ENCODE measurements at places on chromosomes 12 and 14.
A peak's percentile ranks its signal among the peaks of the same experiment; 100 is the strongest.

- DNase-seq, result no peak
These were observed 15.0 kb downstream of the KCTD10 start for GRCh38 chr12:109461846-109462756.

- no peak for DNase-seq
These were observed 9.1 kb downstream of the HEATR5A start for GRCh38 chr14:31411218-31411727.

GRCh38 chr14:103496776-103497175 lies 25.9 kb downstream of the CKB start:
- DNase-seq, result no peak

DNA sequence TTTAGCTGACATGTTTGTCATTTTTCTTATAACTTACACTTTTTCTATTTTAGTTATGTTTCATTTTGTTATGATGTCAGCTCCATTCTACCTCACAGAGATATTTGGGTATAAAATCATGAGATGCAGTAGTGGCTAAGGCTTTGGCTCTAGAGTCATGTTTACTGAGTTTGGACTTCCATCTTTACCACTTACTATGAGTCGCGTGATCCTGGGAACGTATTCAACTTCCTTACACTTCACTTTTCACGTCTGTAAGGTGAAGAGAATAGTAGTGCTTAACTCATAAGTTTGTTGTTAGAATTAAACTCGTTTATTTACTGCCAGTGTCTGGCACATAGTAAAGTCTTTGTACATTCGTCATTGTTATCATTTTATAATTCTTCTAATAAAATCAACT lies 126.3 kb downstream of the ERC1 start:
- DNase-seq, result no peak

GRCh38 chr12:13163868-13164635 lies 32.5 kb upstream of the EMP1 start:
- DNase-seq, result no peak

DNA sequence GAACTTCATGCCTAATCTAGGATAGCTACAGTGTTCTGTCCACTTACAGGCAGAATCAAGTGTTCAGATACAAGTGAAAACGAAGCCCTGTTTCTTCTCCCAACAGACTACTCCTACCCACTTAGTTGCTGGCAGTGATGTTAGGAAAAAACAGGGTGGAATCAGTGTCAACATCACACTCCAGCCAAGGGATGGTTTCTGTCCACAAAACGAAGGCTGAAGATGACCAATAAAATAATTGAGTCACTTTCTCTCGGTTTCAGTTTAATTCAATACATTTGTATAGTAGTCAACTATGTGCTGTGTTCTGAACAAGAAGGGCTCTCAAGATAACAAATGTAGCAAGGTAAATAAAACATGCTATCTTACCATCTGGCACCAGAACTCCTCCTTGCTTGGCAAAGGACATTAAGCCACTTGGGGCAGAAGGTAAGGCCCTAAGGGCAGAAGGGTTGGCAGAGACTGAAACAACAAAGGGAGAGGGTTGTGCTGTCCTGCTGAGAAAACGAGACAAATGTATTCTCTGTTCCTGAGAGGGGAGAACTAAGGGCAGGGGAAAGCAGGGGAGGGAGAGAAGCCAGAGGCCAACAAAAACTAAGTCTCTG lies 393.6 kb downstream of the DPF3 start:
- no peak for DNase-seq

- no peak for DNase-seq
These were observed 87.1 kb upstream of the ATF1 start for GRCh38 chr12:50676756-50677155.

GRCh38 chr12:84036912-84037311 lies 875.7 kb downstream of the SLC6A15 start:
- DNase-seq, result no peak

DNA sequence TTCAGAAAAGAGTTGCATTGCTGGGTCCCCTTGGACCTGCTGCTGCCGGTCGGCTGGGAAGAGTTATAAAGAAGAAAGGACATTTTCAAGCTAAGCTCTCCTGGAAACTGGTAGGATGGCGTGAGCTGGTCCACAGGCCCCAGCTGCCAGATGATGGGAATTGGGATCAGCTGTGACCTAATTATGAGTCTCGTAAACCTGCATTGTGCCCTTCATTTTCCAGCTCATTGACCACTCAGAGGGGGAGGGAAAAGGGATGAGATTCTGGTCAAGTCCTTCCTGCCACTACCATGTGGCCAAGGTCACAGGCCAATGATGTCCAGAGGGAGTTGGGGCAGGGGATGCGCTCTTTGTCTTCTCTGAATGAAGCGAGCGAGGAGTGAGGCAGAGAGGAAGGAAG lies 320.9 kb downstream of the NRXN3 start:
- no peak for DNase-seq

DNA sequence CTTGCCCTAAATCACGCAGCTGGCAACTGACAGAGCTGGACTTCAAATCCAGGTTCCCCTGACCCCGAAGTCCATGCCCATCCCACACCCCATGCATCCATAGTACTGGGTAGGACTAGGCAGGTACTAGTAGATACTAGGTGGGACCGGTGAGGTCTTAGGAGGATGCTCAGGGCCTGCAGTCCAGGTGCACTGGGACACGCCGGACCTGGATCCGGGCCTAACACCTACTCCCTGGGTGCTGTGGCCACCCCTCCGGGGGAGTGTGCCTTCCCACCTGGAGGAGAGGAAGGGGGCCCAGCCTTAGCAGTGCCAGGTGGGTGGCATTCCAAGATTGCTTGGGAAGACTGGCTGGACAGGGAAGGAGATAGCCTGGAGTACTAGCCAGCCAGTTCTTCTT lies 64.8 kb downstream of the CACNA1C start:
- no peak for DNase-seq

- no peak for DNase-seq
These were observed 2.9 kb downstream of the NEK9 start for GRCh38 chr14:75123991-75124390.

- no peak for DNase-seq
These were observed 44.5 kb upstream of the EEA1 start for GRCh38 chr12:92973614-92974013.

- no peak for DNase-seq
These were observed 46.6 kb upstream of the CDKN3 start for GRCh38 chr14:54350203-54350602.

- no peak for DNase-seq
These were observed 104.9 kb upstream of the NOVA1 start for GRCh38 chr14:26702721-26703230.

GRCh38 chr14:71388862-71389261 lies 481.6 kb downstream of the PCNX1 start:
- no peak for DNase-seq

GRCh38 chr14:30587141-30587540 lies 28.2 kb downstream of the G2E3 start:
- DNase-seq, result no peak

- DNase-seq, result no peak
These were observed 45.5 kb downstream of the CHGA start for GRCh38 chr14:92968291-92969020.

DNA sequence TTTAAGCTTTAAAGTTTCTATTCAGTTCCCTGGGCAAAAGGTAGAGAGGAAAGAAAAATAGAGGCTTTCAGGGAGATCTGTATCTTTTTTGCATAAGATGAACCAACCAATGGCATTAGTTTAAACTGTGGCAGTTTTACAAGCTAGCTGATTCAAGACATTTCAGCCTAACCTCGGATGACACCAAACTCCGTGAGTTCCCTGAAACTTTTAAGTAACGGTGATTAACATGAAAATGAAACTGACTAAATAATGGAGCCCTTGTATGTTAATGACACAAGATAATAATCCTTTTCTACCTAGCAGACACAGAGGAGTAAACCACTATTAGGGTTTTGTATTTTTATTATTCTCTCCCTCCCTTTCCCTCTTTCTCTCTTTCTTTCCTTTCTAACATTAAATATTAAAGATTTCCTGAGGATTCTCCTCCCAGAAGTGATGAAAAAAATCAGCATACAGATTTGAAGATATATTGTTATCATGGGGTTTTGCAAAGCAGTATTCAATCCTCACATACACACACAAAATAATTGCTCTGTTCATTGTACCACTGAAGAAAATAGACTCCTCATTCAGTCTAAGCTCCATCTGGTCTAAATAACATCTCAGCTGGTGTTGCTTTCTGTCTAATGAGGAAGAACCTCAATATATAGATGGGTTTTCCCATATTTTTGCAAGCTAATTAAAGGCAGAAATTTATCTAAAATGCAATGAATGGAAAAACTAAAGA lies 483.8 kb downstream of the NOVA1 start:
- DNase-seq, result no peak

GRCh38 chr14:90344331-90345238 lies 12.8 kb upstream of the NRDE2 start:
- no peak for DNase-seq

- no peak for DNase-seq
These were observed 59.0 kb upstream of the CAPRIN2 start for GRCh38 chr12:30813525-30814294.

DNA sequence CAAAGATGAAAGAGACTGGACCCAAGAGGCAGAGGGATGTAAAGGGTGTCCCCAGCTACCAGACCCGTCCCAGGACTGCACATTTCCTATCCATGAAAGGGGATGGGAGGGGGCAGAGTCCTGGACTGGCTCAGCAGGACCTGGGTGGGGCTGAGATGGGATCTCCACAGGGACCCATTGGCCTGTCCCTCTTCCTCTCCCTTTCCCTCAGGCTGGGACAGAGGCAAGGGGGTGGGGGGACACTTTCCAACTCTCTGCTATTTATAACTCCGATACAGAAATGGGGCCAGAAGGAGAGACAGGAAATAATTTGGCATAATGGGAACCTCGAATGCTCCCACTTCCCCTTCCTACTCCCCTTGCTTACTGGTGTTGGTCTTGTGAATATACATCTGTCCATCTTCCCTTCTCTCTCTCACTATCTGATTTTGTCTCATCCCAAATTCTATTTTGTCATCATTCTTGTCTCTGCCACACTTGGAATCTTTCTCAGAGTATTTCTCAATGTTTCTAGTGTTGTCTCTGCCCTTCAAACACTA lies 1.1 kb upstream of the ITGA7 start:
- DNase-seq, result no peak

- no peak for DNase-seq
These were observed 47.7 kb downstream of the MVK start for GRCh38 chr12:109621211-109621694.

- no peak for DNase-seq
These were observed 12.6 kb downstream of the TRIM9 start for GRCh38 chr14:51082349-51082748.

DNA sequence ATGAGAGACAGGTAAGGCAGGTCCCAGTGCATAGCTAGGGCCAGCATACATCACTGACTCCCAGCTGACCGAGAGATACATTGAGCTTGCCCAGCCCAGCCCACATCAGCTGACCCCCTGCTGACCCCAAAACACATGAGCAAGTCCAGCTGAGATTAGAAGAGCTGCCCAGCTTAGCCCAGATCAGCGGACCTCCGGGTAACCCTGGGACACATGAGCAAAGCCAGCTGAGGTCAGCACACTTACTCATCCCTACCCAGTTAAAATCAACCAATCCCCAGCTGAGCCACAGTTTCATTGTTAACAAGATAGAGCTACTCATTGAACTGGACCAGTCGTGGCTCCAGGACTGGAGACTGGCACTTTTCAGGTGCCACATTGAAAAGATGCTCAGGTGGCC lies 21.8 kb upstream of the FBXO34 start:
- no peak for DNase-seq

DNA sequence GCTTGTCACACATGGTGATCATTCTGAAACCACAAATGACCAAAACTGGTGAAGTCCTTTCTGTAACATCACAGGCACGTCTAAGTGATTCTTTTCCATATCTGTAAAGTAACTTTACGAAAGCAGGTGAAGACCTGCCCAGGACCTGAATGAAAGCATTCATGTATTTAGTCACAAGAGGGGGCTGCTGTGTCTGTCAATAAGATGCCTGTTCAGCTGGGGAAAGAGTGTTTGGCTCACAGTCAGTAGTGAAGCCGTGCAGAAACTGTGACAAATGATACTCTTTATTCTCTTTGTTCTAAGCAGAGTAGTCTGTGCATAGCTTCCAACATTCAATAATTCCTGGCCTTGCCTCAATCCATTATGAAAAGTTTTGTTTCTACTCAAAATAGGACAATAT lies 373.5 kb upstream of the OR4E1 start:
- no peak for DNase-seq

GRCh38 chr14:39555749-39556148 lies 123.5 kb upstream of the FBXO33 start:
- DNase-seq, result no peak

GRCh38 chr12:55736076-55736475 lies 6.8 kb upstream of the GDF11 start:
- no peak for DNase-seq

- no peak for DNase-seq
These were observed 2.9 kb downstream of the MMP14 start for GRCh38 chr14:22839159-22839779.

GRCh38 chr14:23566112-23566777 lies 1.3 kb downstream of the AP1G2 start:
- DNase-seq, result no peak

- DNase-seq, result no peak
These were observed 57.8 kb downstream of the TMEM117 start for GRCh38 chr12:43893670-43894069.

DNA sequence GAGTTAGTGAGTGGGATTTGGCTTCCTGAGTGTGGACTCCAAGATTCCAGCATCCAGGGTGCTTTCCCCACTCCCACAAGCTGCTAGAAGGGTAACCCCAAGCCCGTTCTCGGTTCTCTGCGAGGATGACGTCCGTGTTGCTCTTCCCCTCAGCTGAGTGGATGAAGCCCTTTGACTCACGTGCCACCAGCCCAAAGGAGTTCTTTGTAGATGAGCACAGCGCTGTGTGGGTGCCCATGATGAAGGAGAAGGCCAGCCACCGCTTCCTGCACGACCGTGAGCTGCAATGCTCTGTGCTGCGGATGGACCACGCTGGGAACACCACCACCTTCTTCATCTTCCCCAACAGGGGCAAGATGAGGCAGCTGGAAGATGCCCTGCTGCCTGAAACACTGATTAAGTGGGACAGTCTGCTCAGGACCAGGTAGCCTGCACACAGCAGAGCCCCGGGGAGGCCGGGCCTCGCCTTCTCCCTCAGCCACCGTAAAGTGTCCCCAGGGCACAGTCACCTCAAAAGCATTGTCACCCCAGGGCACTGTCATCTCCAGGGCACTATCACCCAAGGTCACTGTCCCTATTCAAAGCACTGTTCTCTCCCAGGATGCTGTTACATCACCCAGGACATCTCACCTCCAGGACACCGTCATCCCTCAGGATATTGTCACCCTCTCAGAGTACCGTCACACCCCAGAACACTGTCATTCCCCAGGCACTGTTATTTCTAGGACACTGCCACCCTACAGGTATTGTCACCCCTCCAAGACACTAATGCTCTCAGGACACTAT lies 31.3 kb downstream of the SERPINA3 start:
- no peak for DNase-seq

- peak; percentile 64 for DNase-seq
These were observed 57.7 kb downstream of the ARF6 start for GRCh38 chr14:49950275-49951228.

GRCh38 chr12:109753959-109754358 lies 40.3 kb downstream of the FAM222A start:
- peak; percentile 56 for DNase-seq

DNA sequence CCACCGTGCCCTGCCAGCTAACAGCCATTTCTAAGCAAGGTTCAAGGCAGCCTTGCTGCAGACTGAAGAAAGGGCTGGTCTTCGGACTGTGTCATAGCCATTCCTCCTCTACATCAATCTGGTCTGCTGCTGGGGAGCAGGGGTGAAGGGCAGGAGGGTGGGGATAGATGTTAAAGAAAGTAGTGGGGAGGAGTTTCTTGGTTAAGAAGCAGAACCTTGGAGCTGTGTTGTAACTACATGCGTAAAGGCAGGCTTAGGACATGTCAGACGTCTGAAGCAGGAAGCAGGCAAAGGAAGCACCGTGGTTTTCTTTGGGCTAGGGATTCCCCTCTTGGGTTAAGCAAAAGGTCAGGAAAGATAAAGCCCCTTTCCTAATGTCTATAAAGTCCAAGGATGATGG lies 18.1 kb upstream of the NEK9 start:
- DNase-seq, result no peak

Data from T47D (cell line).